ENCODE measurements at places on chromosomes 4 and X.

GRCh38 chrX:136346506-136346905 is 45.7 kb downstream of the ADGRG4 start:
- no peak for DNase-seq

DNA sequence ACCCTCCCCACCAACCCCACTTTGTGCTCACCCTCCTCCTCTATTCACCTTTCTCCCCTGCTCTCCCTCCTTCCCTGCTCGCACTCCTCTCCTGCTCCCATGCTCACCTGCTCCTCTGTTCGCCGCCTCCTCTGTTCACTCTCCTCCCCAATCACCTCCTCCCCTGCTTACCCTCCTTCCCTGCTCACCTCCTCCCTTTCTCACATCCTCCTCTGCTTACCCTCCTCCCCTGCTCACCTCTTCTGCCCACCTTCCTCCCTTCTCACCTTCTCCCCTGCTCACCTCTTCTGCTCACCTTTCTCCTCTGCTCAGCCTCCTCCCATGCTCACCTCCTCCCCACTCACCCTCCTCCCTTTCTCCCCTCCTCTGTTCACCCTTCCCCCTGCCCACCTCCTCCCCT is 357.2 kb downstream of the UNC5C start:
- DNase-seq: no peak

DNA sequence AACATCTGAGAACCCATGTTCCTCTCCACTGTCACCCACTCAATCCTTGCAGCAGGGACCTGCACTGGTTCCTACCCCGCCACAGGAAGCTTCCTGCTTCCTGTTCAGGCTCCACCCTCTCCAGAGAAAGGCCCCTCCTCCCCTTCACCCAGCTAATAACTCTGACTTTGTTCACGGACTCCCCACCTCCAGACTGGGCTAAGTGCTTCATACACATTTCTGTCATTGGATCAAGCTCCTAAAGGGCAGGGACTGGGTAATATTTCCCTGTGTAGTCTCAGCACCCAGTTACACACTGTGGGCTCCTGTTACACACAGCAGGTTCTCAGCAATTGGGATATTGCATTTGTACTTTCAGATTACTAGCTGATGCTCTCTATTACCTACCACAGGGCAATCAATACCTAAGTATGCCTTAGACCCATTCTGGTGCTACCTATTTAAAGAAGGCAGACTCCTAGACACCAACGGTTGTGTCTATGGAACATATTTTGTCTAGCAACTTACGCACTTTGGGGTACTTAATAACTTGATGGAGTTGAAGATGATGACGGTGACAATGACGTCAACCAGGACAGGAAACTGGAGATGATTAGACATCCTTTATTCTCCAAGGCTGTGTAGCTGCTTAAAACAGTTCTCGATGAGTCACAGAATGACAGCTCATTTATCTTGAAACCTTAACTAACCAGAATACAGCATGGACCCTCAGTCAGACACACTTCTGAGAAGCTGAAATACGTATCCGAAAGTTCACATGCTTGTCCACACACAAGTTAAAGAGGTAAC is 58.1 kb downstream of the MAML3 start:
- DNase-seq: peak; percentile 15

- no peak for DNase-seq
These were observed 75.6 kb downstream of the CLDN22 start for GRCh38 chr4:183244506-183244905.

DNA sequence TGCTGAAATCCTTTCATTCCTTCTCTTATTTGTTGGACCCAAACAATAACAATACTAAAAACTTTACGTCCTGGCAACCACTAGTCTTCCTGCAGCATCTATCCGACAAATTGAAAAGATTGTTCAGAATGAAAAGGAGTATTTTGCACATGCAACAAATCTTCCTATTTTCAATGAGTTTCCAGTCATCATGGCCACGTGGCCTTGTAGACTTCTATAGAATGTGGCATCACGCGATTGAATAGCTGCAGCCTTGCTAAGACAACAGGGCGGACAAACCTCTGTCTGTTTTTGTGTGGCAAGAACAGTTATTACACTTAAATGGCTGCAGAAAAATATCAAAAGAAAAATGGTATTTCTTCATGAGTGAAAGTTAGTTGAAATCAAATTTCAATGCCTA is 297.9 kb upstream of the LCORL start:
- DNase-seq: no peak

DNA sequence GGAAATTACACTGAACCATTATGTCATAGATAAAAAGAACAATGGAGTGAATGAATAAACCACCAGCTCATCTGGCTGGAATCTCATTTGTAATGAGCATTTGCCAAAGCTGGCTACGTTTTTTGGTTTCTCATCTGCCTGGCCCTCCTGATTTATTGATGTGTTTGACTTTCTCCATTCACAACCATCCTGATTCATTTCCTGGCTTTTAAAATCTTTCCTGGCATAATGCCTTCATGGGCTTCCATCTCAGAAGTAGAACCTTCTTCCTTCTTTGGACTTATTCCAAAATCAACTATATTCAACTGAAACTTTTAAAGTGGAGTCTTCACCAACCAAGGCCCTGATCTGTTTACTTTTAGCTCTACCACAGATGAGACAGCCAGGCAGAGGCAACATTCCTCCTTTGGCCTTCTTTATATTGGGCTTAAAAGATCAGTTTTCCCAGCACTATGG is 36.0 kb upstream of the ARSJ start:
- DNase-seq: no peak

- DNase-seq: no peak
These were observed 10.0 kb downstream of the MAB21L2 start for GRCh38 chr4:150591904-150592303.

GRCh38 chrX:353566-354535 is 32.9 kb downstream of the PPP2R3B start:
- DNase-seq: no peak

- no peak for DNase-seq
These were observed 98.2 kb upstream of the ARSJ start for GRCh38 chr4:114077610-114078009.

DNA sequence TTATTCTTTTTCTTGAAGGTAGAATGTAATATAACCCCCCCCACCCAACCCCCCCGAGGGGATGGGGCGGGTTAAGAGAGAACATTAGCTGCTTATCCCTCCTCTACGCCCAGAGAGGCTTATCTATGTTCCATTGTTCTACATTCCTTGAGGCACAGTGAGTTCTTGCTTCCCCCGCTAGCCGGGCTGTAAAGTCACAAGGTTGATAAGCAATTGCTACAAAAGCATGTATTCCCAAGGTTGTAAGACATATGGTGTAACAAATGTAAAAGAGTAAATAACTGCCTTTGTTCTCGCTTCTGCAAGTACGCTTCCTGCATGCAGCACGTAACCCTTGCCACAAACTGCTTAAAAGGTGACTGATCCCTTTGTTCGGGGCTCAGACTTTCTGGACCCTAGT is 8.2 kb downstream of the DCAF8L2 start:
- no peak for DNase-seq

DNA sequence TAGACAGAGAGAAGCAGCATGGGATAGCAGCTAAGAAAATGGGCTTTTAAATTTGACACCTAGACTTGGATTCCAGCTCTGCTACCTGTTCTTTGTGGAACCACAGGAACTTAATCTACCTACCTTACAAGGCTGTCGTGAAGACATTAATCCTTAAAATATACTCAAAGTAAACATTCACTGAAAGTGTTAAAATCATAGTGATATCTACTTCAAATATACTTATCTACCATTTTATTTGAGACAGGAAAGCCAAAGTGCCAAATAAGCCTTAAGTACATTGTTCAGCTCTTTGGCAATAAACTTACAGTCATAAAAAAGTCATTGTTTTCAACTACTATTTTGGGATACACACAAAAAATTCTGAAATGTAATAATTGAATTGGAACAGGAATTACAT is 295.0 kb upstream of the PITX2 start:
- no peak for DNase-seq

GRCh38 chr4:128512767-128513322 is 225.2 kb upstream of the PGRMC2 start:
- DNase-seq: no peak

GRCh38 chr4:2914256-2915126 is 48.7 kb downstream of the NOP14 start:
- peak; percentile 13 for DNase-seq

- DNase-seq: no peak
These were observed at the start of gene C4orf36 for GRCh38 chr4:86891762-86892635. C4orf36 (minus strand) TSS chr4:86892422; CDS start chr4:86891520, 902 bp downstream.

- no peak for DNase-seq
These were observed 6.4 kb downstream of the MTM1 start for GRCh38 chrX:150574559-150575418.

- no peak for DNase-seq
These were observed 24.0 kb downstream of the CDKN2AIP start for GRCh38 chr4:183468210-183469095.

- no peak for DNase-seq
These were observed 1.0 kb upstream of the BLOC1S4 start for GRCh38 chr4:6714954-6715353.

- no peak for DNase-seq
These were observed 756.7 kb downstream of the PCDH19 start for GRCh38 chrX:99653352-99653751.

DNA sequence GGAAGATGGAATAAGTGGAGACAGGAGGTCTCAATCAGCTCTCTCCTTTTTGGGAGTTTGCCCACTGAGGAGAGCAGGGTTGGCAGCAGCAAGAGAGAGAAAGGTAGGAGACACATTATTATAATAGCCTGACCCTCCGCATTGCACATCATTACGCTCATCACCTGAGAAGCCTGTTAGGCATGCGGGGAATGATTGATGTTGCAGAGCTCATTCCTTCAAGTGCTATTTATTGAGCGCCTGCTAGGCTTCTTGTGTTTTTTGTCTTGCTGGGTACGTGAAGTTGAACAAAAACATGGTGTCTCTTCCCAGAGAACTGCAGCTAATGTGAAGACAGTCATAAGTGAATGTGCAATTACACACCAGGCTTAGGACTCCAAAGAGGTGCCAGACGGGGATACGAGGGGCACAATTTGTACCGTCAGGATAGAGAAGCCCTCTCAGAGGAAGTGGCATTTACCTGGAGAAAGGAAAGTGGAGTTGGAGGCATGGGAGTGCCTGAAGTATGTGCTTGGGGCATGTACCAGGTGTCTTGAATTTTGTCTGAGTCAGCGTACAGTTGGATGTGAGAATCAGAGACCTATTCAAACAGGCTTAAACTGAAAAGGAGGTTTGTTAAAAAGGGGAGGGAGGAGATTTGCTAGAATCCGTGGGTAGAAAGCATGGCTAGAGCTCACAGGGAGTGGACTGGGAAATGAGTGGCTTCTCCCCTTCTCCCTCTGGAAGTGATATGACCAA is 90.2 kb upstream of the SOD3 start:
- no peak for DNase-seq

DNA sequence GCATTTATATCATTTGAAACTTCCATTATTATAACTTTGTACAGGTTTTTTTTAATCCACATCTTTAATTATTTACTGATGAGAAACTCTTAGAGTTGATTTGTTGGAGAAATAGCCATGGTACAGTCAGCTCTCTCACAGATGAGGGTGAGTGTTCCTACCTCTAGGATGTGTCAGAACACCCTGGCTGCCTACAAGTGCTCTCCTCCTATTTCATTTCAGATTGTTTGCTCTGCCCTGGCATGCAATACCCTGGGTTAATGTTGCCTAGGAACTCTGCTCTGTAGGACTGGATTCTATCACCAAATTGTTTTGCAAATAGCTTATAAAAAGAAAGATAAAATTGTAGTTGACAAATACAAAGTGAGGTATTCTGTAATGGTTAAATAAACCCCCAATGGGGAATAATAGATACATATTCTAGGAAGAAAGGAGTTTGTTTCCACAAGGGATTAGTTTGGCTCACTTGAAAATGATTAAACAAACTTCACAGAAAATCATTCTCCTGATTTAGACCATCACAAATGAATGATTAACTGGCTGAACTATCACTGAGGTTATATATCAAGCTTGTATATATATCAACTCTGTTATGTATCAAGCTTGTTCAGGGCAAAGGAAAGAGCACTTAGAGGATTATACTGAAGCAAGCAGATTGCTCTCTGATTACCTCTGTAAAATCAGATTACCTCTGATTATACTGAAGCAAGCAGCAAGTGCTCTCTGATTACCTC is 150.0 kb downstream of the PDE5A start:
- DNase-seq: no peak

- no peak for DNase-seq
These were observed 278.6 kb upstream of the KLF3 start for GRCh38 chr4:38385093-38386004.

DNA sequence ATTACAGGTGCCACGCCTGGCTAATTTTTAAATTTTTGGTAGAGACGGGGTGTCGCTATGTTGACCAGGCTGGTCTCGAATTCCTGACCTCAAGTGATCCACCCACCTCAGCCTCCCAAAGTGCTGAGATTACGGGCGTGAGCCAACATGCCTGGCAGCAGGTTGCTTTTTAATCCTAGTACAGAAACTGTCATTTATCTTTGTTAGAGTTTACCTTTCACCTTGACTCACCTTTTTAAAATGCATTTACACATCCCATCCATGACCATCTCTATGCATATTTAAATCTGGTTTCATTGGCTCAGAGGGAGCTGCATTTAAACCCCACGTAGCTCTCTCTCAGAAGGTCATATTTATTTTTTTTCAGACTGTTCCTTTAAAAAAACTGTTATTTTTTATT is 31.9 kb downstream of the SLC16A2 start:
- DNase-seq: no peak

DNA sequence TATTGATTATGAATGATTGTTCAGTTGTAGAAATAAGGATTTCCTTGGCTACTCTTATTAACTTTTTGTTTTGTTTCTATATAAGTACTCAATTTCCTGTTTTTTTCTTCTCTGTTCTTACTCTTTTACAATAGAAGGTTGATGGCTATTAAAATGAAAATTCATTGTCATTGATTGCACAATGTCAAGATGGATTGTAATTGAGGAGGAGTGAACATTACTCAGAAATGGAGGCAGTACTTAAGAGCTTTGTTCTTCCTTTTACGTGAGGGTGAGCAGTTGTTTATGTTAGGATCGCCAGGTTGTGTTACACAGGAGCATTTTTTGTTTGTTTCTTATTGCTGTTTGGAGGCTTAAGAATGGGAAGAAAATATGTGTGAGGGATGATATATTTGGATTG is 2062.4 kb downstream of the ARAP2 start:
- DNase-seq: no peak

GRCh38 chr4:47203593-47203992 is 172.2 kb downstream of the GABRB1 start:
- no peak for DNase-seq

GRCh38 chr4:10272511-10272910 is 155.9 kb upstream of the WDR1 start:
- DNase-seq: no peak

Data from stimulated activated naive B cell treated with anti-CD40 and anti-IgM and Interleukin-4, amounts not matched to agents 10 μg/mL and 1 μg/mL and 100 μg/mL, for 72 hours (primary cell).